ENCODE measurements at places on chromosomes 4 and X.
A peak's percentile ranks its signal among the peaks of the same experiment; 100 is the strongest.

DNA sequence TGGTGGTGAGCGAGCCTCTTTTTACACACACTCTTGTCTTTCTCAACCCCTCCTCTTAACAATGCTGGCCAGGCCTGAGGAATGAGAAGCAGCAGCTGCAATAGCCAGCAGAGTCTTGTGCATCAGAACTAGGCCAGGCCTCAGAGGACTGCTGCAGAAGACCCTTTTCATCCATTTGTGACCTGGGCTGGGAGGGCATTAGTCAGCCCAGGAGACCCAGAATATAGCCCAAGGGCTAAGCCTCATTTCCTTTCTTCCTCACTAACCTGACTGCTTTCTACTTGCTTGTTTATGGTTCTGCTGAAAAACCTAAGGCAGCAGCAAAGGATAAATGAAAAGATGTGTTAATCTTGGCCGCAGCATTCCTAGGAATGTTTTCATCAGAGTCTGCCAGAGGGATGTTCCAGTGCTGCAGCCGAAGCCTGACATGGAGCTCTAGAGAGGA is 254.7 kb upstream of the AR start:
- DNase-seq, result no peak

GRCh38 chr4:41533680-41534079 is 4.3 kb upstream of the LIMCH1 start:
- DNase-seq, result no peak

- no peak for DNase-seq
These were observed 233.8 kb upstream of the LDB2 start for GRCh38 chr4:17132226-17132625.

DNA sequence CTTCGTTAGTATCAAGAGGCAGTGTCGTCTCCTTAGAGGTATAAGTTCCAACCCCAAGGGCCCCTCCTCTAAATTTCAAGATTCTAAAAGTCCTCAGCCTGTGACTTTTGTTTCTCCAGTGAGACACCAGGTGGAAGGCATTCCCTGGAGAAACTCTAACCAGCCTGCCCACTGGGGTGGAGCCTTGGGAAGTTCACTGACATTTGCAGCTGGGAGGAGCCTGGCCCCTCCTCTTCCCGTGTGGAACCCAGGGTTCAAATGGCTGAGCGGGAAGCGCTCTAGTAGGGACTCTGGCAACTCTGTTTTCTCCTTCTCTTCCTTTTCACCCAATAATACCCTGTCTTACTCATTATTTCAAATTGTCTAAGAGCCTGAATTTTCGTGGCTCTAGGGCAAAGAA is 325.0 kb downstream of the TLL1 start:
- DNase-seq, result no peak

DNA sequence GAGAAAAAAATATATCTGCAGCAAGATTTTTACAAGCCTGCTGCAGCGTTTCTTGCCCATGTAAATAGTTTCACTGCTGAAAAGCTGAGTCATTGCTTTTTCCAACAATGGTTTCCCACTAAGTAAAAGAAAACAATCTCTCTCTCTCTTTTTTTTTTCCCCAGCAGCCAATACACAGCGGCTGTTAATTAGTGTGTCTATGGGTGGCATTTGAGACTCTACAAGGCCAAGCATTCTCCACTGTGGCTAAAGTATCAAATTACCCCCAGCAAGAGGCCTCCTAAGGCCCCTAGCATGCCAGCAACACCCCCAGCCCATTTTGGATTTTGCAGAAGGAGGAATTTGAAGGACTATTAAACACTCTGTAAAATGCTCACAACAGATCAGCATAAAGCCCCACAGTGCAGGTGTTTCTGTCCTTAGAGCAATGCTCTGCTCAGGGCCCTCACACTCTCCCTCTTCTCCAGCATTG is 837.4 kb downstream of the TRIML1 start:
- peak; percentile 41 for DNase-seq

DNA sequence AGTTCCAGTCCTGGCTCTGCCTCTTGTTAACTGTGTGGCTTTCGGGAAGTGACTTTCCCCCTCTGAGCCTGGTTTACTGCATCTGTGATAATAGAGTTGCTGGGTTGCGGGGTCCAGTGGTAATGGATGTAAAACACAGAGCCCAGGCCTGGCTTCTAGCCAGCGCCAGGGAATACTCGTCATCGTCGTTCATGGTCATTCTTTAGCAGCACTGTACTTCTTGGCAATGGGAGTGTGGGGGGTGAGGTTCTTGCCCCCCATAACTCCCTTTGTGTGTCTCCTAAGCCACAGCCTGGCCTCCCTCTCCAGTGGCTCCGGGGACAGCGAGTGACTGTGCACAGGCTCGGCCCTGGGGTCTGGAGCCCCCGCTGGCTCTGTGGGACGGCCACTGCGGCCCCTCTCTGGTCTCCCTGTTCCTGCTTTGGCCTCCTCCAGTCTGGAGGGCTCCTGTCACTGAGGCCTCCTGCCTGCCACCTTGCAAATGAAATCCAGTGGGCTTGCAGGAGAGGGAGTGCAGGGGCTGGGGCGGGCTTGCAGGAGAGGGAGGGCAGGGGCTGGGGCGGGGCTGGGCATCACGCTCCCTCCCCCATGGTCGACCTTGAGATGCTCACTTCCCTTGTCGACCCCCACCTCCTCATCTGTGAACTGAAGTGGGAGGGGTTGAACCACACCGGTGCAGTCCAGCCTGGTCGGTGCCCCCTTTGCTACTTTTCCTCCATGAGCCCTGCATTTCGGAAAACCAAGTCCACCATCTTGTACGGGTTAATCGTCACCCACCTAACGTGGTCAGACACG is 13.2 kb downstream of the PSAPL1 start:
- no peak for DNase-seq

DNA sequence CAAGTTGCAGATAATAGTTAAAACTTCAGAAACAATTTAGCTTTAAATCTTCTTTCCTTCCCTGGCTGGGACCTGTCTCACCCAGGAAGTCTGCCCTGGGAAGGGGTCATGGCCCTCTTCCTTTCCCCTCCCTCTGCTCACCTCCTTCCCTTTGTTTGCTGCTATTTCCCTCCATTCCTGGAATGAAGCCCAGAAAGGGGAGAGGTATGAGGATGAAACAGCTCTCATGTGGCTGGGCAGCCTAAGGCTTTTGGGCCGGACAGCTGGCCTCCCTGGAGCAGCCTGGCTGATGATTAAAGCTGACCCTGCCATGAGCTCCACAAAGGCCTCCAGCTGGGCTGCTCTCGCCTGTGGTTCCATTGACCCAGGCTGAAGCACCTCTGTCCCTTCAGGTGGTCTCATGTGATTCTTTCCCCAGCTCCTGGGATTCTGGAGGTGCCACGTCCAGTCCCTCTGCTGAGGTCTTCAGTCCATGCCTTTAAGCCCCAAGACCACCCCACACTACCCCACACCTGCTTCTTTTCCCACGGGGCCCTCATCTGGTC is 202.1 kb downstream of the PTTG2 start:
- peak; percentile 57 for DNase-seq

GRCh38 chrX:41108007-41108406 is 22.8 kb downstream of the USP9X start:
- no peak for DNase-seq

GRCh38 chr4:101321481-101322042 is 25.8 kb downstream of the PPP3CA start:
- DNase-seq, result no peak

DNA sequence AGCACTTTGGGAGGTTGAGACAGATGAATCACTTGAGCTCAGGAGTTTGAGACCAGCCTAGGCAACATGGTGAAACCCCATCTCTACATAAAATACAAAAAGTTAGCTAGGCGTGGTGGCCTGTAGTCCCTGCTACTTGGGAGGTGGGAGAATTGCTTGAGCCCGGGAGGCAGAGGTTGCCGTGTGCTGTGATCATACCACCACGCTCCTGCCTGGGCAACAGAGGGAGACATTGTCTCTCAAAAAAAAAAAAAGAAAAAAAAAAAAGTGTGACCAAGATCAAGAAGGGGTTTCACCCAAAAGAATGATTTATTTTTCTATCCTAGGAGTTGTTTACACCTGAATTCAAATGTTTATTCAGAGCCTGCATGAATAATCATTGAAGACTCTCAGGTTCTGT is 572.4 kb upstream of the GALNT7 start:
- DNase-seq, result no peak

- DNase-seq, result peak; percentile 4
These were observed 166.5 kb upstream of the PCDH7 start for GRCh38 chr4:30553706-30554105.

DNA sequence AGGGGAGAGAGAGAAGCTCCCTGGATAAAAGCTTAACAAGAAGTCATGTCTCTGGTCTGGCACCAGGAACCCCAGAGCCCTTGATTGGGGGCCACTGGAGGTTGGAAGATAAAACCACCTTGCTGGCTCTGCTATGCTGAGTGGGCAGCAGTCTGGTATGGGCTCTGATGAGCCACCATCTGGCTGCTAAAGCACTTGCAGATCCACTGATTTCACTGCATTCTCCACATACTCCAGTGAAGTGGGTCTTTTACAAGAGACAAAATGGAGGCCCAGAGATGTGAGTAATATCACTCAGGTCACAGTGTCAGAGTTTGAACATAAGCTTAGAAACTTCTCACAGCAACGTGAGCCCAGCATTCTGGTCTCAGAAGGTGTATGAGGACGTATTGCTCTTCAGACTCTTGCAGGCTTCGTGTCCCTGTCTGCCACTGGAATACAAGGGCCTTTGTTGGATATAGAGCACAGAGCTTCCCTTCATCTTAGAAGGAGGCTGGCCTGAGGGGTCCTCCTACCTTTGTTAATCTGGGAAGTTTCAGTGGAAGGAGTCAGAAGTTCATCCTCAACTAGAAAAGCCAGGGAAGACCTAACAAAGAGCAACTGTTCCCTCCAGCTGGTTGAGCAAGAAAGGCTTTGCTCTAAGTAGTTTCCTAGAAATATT is 11.8 kb downstream of the CLDN2 start:
- DNase-seq, result no peak

DNA sequence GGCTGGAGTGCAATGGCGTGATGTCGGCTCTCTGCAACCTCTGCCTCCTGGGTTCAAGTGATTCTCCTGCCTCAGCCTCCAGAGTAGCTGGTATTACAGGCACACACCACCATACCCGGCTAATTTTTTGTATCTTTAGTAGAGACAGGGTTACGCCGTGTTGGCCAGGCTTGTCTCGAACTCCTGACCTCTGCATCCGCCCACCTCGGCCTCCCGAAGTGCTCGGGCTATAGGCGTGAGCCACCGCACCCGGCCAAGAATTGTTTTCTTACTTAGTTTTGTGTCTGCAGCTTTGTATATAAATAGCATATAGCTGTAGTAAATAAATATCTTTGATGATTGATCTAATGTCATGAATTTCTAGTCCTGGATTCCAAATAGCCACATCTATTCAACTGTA is 81.1 kb downstream of the IL1RAPL1 start:
- no peak for DNase-seq

All from HTR-8/SVneo (cell line).